Endothelial cell of coronary artery (primary cell): ENCODE measurements at places on chromosomes 7 and 10. TPM values are rescaled to one million over a fixed set of nuclear protein-coding genes. Genes with fewer than 3 reads are reported as not detected.

Gene PDGFA
- total RNA-seq, result 76.9 and 90.8 TPM in 2 replicates

Gene FKBP6
- total RNA-seq, result not detected in 2 replicates

Gene CHST3
- total RNA-seq, result 10.0 and 16.8 TPM in 2 replicates

Gene TMEM229A
- not detected in 2 replicates for total RNA-seq
